T-helper 22 cell (primary cell): ENCODE measurements at places on chromosomes 5 and 9.

- no peak for DNase-seq
Measured at GRCh38 chr5:56291079-56291643, 58.0 kb upstream of the ANKRD55 start.

GRCh38 chr5:31824869-31825517, 186.1 kb downstream of the PDZD2 start:
- no peak for DNase-seq

- no peak for DNase-seq
Measured at GRCh38 chr5:128212191-128212806, 128.7 kb downstream of the SLC12A2 start.

GRCh38 chr9:99808454-99808853, 13.2 kb upstream of the NR4A3 start:
- no peak for DNase-seq

DNA sequence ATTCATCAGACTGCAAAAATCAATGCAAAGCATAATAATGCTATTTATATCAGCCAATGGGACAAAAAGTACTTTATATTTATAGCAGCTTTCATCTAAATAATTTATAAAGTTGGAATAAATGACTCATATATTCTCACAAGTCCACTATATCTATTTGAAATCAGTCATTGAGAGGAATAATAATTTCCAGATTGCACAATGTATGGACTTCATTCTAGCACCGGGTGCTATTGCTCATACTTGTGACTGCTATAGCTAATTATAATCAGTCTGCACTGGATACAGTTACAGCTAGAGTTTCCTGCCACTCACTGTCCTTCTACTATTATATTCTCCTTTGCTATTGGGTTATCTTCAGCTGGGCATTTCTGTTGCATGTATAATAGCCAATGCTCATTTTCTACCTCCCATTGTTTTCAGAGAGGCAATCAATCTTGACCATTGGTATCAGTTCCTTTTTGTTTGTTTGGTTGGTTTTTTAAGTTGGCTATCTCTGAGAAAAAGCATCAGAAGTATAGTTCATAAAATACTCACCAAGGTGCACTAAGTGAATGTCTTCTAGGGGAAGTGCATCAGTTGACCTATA, 1.9 kb downstream of the CDH18 start:
- DNase-seq: no peak

DNA sequence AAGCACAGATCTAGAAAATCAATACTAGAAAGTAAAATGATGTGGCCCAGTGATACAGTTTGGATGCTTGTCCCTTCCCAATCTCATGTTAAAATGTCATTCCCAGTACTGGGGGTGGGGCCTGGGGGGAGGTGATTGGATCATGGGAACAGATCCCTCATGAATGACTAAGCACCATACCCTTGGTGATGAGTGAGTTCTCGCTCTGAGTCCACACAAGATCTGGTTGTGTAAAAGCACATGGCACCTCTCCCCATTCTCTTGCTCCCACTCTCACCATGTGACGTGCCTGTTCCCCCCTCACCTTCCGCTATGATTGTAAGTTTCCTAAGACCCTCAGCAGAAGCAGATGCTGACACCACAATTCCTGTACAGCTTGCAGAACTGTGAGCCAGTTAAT, 234.2 kb upstream of the CDH6 start:
- no peak for DNase-seq

GRCh38 chr9:136847088-136847825, 2.0 kb upstream of the PHPT1 start:
- DNase-seq: no peak

DNA sequence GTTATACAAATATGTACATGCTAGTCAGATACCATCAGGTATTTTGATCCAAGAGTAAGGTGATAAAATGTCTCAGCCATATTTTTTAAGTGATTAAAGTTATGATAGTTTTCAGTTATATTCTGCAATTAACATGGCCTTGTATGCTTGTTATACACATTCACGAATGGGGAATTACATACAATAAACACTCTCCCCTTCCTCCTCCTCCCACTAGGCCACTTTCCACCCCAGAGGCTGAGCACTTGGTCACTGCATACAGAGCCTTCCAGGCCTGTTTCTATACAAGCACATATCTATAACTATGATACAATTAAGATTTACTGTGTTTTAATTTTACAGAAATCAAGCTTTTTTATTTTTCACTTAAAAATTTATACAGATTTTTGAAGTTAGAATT, 104.7 kb upstream of the PIK3R1 start:
- DNase-seq: no peak

DNA sequence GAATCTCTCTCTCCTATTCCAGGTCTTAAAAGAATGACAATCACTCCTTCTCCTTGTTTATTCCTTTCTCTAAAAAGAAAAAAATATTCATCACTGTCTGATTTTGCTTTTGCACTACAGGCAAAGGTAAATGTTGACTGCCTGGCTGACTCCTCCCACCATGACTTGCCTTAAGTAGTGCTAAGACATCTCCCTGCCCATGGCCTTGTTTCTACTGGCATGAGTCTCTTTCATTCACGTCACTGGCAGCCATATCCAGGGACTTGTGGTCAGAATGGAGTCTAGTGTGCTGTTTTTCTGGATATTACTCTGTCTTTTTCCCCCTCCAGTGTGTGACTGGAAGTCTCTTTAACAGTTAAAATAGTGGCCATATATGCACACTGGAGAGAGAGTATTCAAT, 522.9 kb upstream of the DAB2 start:
- no peak for DNase-seq

DNA sequence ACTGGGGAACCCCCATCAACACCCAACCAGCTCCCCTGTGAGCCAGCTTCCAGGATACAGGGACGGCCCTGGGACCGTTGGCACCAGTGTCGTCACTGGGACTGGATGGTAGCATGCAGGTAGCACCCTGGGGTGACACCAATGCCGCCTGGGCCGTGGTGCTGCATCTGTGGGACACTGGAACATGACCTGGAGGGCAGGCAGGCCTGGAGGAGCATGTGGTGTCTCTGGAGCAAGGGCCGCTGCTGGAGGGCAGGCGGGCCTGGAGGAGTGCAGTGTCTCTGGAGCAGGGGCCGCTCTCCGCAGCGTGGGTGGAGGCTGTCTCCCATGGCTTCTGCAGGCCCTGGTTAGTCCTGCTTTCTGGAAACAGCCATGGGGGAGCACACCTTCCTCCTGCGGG, 13.1 kb downstream of the LPCAT1 start:
- DNase-seq: no peak

GRCh38 chr5:63211448-63212132, 633.0 kb downstream of the LRRC70 start:
- DNase-seq: no peak

DNA sequence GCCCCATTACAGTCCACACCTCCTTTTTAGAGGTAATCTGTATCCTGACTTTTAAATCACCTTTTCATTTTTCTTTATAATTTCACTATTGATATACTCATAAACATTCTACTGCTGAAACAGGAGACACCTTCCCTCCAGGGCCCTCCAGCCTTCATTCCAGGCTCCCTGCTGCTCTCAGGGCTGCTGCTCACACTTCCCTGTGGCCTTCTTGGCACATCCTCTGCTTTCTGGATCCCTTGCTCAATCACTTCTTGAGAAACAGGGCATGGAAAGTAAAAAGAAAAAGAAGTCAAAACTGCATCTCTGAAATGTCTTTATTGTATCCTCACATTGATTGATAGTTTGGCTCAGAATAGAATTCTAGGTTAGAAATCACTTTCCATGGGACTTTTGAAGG, 19.3 kb upstream of the WNT8A start:
- DNase-seq: no peak

DNA sequence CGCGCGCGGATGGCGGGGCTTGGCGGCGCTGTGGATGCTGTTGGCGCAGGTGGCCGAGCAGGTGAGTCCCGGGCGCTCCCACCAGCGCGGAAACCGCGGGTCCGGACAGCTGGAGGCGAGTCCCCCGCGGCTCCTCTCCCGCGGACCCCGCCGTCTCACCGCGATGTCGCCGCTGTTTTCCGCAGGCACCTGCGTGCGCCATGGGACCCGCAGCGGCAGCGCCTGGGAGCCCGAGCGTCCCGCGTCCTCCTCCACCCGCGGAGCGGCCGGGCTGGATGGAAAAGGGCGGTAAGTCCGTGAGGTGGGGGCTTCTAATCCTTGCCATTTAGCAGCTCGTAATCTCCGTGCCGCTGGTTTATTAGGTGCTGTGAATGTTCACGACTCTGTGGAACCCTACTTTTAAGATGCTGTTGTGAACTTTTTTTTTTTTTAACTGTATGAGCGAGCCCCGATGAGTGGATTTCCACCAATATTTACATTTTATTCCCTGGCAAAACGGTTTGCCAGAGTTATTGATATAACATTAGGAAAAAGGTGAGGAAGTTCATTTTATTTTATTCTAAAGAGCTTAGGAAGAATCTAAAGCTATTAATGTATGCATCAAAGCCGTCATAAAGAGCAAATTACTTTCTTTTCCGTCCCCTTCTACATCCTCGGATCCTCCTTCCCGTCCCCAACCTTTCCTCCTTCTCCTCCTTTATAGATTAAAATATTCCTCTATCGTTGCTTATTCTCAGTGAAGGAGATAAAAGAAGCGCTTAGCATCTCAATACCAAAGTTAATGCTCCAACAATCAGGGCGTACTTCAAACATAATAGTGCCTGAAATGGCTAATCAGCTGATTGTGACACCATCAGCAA, 579 bp downstream of the ADAMTS16 start:
- DNase-seq: no peak

DNA sequence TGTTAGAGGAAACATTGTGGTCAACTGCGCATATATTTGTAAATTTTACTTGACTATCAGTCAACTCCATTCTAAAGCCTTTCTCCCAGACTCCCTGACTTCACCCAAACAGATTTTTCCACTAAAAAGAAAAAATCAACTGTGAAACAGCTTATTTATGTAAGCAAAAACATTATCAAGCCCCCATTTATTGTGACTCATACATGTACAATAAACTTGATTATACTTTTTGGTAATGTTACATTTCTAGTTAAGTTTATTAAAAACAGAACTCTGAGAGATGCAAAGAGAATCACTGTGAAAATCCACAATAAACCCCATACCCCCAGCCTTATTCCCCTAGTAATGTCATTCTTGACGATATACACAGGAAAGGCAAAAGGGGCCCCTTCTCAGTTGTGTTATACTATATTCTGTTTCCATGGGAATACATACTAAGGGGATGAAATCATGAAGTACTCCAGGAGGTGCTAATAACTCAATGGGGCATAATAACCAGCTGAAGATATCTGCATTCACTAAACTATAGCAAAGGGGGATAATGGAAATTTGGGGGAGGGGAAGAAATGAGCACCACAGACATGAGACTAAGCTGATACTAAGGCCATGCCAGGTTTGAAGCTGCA, 616.0 kb downstream of the ACTL7B start:
- no peak for DNase-seq

GRCh38 chr9:76688471-76689238, 75.6 kb upstream of the PCA3 start:
- no peak for DNase-seq

GRCh38 chr9:33022755-33023154, 2.3 kb upstream of the DNAJA1 start:
- no peak for DNase-seq

DNA sequence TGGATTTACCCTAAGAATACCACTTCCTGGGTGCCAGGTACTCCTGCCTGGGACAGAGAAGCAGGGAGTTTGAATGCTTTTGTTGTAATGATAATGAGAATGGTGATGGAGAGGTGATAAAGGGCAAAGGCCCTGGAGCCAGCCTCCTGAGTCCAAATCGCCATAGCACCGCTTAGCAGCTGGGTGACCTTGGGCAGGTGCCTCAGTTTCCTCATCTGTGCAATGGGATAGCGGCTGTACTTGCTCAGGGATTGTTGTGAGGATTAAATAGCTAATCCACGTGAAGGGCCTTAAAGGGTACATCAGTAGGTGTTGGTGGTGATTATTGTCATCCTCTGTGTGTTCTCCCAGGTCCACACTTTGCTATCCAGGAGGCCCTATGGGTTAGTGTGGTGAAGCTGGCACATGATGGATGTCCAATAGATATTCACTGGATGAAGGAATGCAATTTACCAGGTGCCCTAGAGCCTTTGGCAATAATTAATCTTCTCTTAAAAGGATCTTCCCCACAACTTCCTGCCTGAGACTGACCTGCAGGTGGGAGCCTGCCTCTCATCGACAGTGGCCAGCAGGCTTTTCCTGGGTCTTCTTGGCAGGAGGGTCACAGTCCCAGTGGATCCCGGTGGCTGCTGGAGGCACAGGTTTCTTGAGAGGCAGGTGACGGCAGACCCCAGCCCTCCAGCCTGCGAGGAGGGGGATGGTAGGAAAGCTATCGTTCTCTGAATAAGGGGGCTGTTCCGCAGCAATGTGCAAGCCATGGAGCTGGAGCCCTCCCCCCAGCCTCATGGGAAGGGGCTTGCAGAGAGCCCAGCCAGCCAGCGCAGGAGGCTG, 160.2 kb downstream of the MACROH2A1 start:
- DNase-seq: no peak

GRCh38 chr5:157976429-157976828, 117.5 kb upstream of the CLINT1 start:
- DNase-seq: no peak

DNA sequence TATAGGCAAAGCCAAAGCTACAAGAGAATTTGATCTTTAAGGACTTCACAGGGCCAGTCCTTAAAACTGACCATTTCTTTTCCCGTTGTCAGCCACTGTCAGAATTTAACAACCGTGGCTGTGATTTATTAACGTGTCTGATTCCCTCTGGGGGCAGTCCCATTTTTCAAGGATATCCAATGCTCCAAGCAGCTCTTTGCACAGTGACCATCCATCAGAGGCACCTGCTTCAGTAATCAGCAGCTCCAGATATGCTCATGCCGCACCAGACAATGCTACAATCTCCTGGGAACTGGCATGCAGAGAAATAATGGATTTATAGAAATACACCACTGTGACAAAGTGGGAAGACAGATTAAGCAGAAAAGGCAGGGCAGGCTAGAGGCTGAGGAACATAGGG, 163.3 kb upstream of the PPP1R2B start:
- DNase-seq: no peak

GRCh38 chr5:126469536-126470316, 46.5 kb downstream of the GRAMD2B start:
- DNase-seq: no peak

DNA sequence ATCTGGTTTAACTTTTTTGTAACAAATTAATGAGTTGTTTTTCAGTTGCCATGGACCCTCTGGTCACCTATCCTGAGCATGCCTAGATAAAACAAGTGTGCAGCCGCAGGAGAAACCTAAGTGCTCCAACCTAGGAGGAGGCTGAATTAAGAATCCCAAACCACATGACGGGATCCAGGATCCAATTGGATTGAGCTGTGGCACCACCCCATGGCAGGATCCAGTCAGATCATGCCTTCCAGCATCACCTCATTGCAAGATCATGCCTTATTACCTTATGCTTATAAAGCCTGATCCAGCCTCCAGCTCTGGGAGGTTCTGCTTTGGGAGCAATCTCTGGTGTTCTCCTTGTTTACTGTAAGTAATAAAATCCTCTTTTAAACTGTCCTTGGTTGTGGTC, 662.0 kb downstream of the TLR4 start:
- no peak for DNase-seq

GRCh38 chr9:101485924-101486692, 47.5 kb upstream of the RNF20 start:
- DNase-seq: no peak

GRCh38 chr9:15543047-15543813, 9.6 kb upstream of the CCDC171 start:
- no peak for DNase-seq
